ENCODE measurements at places on chromosomes 16 and 17.

DNA sequence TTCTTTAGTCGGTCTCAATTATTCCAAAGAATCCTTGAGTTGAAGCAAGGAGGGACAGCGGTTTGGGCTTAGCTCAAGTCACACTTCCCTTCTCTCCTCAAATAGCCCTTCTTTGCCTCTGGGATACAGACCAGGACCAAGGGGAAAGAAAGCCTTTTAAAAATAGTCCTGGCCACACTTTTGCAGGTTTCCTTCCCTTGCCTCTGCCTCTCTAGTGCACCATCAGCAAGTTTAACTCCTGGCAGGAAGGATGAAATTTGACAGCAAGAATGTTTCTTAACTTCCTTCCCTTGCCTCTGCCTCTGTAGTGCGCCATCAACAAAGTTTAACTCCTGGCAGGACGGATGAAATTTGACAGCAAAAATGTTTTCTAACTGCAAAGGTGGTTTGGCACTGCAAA lies 7.2 kb upstream of the G6PC1 start:
- DNase-seq: no peak

DNA sequence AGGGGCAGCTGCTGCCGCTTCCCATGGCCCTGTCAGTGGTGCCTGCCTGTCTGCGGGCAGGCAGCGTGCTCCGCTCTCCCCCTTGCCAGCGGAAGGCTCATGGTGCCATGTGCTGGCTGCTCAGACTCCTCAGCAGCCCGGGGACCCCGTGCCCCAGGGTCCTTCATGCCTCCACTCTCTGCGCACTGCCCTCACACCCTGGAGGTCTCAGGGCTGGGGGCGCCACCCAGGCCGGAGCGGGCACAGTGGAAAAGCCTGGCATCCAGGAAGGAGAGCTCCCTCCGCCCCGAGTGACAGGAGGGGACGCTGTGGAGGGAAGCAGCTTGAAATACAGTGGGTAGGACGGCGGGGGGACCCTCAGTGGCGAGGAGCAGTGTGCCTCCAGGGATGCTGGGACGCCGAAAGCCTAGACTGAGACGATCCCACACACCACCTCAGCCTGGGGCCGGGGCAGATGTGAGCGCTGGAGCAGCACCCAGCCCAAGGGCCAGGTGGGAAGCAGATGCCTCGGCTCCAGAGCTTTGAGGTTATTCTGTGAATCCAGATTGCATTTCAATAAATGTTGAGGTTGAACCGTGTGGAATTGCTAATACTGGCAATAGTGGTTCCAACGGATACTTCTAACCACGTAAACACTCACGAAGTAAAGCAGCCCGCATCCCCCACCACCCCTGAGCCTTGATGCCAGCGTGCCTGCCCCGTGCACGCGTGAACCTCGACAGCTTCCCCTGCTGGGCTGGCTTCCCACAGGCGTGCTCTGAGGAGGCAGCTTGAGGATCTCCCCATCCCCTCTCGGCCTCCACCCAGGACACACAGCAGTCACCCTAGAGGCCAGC lies 6.5 kb downstream of the TMEM204 start:
- no peak for DNase-seq

DNA sequence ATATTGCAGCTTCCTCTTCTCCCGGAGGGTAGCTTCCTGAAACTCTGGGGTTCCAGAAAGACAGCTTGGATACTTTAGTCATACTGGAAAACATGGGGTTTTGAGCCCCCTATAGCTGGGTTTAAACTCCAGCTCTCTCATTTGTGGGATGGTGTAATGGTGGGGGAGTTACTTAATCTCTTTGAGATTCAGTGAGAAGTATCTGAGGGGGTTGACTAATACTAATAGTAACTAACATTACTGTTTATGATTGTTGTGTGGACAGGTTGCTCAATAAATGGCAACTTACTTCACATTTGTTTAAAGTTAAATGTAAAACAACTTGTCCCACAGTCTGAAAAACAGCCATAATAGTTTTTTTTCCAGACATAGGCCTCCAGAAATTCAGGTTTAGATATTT lies 5.1 kb upstream of the SUZ12 start:
- no peak for DNase-seq

GRCh38 chr16:63697736-63698135 lies 1424.1 kb downstream of the CDH11 start:
- DNase-seq: no peak

DNA sequence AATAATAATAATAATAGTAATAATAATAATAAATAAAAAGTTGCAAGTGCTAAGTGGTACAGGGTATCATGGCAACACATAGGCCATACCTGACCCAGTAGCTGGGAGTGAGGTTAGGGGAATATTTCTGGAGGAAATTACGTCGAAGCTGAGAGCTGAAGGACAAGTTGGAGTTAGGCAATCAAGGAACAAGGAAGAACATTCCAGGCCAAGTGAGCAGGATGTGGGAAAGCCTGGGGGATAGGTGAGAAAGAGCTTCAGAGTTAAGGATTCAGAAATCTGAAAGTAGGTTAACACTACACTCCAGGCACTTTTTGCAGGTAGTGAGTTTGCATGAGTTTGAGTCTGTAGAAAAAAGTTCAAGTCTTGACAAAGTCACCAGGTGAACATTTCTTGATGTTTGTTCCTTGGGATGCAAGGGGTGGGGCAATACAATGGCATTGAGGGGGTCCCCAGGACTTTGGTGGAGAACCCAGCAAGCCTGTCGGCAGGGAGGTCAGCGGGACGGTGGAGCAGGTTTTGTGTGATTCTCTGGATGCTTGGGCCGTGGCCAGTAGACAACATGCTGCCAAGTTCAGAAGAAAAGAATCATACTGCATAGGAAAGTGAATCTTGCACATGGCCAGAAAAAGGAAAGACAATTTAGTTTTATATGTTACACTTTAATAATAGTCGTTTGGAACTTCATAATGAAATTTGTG lies 27.7 kb upstream of the MPHOSPH6 start:
- DNase-seq: no peak

DNA sequence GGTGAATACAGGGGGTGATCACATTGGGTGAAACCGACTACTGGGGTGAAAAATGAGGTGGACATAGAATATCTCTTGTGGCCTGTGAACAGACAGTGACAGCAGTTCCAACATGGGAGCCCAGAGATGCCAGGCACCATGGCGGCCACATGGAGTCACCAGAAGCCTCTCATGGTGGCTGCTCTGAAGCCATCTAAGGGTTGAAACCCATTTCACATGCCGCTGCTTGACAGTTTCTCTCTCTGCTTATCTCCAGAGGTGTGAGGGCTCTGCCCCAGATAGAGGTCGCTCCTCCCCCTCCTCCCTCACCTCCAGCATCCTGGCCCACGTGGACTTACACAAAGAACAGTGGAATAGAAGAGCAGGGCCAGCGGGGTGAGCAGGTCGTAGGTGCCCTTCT lies 37.9 kb upstream of the PIK3R6 start:
- no peak for DNase-seq

DNA sequence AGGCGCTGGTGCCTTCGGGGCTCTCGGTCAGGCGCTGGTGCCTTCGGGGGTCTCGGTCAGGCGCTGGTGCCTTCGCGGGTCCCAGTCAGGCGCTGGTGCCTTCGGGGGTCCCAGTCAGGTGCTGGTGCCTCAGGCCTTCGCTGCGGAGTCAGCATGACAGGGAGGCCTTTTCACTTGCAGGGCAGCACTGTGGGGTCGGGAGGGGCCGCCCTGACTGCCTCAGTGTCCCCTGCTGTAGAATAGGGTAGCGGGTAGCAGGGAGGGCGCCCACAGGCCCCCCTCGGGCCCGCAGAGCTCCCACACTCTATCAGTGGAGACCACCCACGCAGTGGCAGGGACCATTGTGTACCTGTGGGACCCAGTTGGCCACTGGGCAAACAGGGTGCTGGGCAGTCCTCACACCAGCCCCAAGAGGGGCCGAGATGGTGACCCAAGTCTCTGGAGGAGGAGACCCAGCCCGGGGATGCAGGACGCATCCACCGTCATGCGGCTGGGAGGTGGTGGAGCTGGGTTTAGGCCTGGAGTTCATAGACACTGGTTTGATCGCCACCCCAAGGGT lies 38.0 kb downstream of the ZFPM1 start:
- DNase-seq: no peak

- DNase-seq: no peak
Observed at GRCh38 chr17:68612209-68612922, 11.2 kb upstream of the FAM20A start.

GRCh38 chr16:85611444-85612190 lies 1.5 kb upstream of the GSE1 start:
- peak; percentile 35 for DNase-seq

- no peak for DNase-seq
Observed at GRCh38 chr16:8845699-8846298, 23.0 kb downstream of the CARHSP1 start.

All from activated gamma-delta T cell treated with Interleukin-2 at 50 U/mL for 16 hours (primary cell).